NCI-H1694 (cell line): ENCODE measurements at places on chromosomes 6 and 20.

DNA sequence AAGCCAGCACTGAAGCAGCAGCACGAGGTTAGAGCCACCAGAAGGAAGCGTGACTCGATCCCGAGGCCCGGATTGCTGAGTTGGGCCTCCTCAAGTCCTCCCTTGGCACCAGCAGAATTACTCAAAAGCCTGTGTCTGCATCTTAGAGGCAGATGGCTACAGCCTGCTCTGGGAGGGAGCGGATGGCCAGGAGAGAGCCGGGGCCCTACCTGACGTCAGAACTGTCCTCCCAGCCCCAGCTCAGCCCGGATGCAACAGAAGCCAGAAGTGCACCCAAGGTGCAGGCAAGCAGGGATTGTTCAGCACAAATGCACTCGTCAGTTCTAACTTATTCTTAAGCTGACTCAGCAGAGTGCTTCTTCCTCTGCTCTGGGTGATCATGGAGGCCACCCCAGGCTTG, 155.5 kb upstream of the RPS6KA2 start:
- no peak for DNase-seq

- DNase-seq: no peak
Observed at GRCh38 chr6:79684876-79685275, 53.7 kb downstream of the SH3BGRL2 start.

DNA sequence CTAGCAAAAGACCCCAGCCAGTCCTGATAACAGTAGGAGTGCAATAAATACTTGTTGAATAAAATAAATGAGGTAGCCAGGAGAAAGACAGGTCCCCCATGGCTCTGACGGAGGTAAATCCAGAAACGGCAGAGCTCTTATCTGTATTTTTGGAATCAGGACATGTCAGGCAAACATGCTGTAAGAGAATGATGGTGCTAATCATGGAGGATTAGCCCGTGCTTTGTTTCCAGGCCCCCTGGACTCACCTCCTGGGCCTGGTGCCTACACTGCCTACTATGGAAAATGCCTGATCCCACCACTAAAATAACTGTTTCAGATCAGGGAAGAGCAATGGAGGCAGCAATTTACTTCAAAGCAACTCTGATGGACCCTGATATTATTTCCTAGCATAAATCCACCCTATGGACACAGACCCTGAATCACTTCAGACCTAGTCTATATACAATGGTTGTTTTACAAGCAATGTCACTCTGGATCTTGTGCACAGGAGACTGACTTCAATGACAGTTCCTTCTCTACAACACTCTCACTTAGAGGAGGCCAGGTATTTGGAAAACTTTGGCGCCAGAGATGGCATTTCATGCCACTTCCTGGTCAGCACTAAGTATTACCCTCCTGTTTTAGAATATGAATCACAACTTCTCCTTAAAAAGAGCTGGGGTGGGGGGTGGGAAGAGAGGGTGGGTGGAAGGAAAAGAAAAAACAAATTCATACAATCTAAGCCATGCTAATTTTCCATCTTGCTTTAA, 6.4 kb downstream of the MRPL14 start:
- no peak for DNase-seq

GRCh38 chr6:38355519-38355918, 284.2 kb downstream of the BTBD9 start:
- no peak for DNase-seq

DNA sequence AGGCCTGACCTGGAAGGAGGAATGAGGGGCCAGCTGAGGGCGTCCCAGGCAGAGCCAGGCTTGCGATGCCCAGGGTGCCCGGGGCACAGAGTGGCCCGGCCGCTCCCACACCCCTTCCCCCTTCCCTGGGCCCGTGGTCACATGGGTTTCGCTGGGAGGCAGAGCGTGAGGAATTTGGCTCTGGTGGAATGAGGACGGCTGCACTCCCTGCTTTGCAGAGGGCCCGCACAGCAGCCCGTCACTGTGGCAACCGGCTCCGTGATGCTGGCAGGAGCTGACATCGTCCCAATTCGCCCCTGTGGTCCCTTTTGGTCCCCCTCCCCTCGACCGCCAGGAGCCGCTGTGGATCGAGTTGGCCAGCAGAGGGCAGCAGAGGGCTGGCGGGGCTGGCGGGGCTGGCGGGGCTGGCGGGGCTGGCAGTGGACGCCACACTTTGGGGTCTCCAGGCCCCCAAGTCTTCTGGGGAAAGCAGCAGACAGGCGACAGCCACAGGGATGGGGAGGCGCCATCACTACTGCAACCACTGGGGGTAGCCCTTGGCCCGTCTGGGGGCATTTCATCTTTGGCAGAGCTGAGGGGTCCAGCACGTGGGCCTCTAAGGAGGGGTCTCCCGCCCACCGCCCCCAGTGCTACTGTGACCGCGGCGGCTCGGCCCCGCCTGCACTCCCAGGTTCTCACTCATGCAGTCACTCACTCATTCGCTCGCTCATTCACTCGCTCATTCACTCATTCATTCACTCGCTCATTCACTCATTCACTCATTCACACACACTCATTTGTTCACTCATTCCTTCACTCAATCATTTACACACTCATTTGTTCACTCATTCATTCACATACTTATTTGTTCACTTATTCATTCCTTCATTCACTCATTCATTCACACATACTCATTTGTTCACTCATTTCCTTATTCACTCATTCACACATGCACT, 49.7 kb upstream of the BHLHE23 start:
- DNase-seq: no peak

DNA sequence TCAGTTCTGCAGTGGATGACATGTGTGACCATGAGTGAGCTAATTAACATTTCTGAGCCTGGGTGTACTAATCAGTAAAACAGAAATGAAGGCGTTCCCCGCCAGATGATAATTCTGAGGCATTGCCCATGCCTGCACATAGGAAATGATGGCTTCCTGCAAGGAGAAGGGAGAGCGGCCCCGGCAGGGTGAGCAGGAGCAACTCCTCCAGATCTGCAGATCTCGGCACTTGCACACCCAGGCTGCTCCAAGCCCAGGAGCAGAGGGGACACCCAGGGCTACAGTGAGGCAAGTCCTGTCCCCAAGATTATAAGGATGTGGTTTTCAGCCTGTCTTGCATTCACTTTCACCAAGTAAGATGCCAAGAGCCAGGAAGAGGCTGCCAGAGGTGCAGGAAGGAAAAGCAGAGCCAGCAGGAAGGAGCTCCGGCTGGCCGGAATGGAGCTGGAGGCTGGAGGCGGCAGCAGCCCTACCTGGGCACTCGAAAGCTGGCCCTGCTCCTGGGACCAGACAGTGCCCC, 177.5 kb upstream of the CST7 start:
- no peak for DNase-seq

DNA sequence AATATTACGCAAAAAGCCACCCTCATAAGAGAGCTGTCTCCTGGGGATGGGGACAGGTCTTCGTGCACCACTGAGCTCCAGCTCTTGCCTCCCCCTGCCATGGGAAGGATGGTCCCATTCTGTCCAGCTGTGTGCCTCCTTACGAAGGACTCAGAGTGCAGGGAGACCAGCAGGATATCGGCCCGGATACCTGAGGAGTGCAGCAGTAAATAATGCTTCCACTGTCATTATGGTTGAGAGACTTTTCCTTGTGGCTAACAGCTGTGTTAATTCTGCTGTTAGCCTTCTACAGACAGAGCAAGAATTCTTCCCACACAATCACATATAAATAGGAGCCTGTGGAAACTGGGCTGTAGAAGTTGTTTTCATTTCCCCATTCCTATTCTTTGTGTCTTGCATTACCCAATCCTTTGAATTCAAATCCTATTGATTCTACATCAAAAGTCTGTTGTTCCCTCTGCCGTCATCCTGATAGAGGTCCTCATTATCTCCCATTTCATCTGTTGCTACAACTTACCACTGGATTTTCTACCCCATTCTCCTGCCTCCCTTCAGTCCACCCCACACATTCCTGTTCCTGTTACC, 364.6 kb upstream of the SOX4 start:
- no peak for DNase-seq

- DNase-seq: no peak
Observed at GRCh38 chr6:119283979-119284545, 65.5 kb downstream of the MAN1A1 start.

GRCh38 chr6:24972311-24972958, 36.7 kb upstream of the RIPOR2 start:
- no peak for DNase-seq

DNA sequence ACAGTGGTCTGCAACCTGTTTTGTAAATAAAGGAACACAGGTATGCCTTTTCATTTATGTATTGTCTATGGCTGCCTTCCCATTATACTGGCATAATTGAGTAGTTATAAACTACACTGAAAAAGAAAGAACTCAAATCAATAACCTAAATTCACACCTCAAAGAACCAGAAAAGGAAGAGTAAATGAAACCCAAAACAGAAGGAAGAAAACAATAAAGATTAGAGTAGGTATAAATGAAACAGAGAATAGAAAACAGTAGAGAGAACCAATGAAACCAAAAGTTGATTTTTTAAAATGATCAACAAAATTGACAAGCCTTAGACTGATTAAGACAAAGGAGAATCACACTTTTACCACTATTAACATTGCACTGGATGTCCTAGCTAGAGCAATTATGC, 34.7 kb downstream of the FAM184A start:
- DNase-seq: no peak

GRCh38 chr6:74066168-74066871, 370.3 kb downstream of the CD109 start:
- DNase-seq: no peak

- no peak for DNase-seq
Observed at GRCh38 chr6:124078169-124078568, 274.5 kb downstream of the NKAIN2 start.

DNA sequence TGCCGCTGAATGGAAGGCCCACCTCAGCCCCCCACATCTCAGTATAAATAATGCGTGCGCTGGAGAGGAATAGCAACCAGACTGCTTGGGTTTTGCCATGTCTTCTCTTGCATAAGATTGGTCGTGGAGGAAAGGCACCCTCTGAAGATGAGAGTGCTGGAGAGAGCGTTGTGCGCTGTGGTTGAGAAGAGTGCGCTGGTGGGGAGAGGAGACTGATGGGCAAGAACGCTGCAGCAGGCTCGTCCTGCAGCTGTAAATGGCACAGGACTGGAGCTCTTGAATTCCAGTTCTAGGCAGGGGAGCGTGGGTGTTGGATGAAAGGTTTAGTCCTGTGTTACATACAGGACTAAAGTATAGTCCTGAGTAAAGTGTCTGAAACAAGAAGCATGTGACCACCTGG, 51.5 kb downstream of the RPRD1B start:
- DNase-seq: no peak

DNA sequence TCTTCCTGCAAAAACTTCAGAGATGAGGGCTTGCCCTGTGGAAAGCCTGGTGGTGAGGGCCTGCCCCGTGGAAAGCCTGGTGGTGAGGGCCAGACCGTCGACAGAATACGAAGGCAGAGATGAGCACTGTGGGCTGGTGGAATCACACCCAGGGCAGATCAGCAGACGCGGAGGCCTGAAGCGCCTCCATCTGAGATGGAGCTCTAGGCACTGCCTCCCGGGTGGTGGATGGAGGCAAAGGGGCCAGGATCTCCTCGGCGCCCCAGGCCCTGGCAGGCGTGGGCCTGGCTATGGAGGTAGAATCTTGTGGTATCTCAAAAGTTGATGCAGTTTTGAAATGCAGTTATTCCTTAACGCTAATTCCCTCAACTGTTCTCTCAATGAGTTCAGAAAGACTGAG, 104.8 kb downstream of the PSMB1 start:
- no peak for DNase-seq

DNA sequence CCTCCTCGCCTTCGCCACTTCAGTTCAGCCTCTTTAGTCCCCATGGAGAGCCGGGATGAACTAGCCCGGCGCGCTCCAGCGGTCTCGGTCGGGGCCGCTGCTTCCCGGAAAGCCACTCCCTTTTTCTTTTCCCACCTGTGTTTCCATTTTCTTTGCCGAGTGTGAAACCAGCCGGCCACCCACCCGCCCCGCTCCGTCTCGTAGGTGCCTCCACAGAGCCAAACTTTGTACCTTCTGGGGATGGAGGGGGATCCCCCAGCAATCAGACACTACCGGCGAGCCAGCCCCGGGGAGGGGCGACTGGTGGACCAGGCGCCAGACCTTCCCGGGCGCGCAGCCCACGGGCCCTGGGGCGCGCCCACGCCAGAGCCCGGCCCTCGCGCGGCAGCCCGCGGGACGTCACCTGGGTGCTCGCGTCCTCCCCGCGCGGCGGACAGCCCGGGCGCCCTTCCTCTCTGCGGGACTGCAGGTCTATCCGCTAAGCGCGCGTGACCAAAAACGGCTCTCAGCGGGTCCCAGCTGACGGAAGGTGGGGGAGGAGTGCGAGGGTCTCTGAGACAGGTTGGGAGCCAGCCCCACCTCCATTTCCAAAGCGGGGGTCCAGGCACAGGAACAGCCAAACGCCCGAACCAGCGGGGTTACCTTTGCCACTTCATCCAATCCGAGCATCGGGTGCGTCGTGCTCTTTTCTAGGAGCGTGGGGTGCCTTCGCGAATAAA, at the start of gene MCHR2:
Gene MCHR2 (minus strand): TSS at position 691 of the 719 bp plus-strand sequence. CDS start 38,076 bp downstream, outside the sequence.
- DNase-seq: no peak

- peak; percentile 23 for DNase-seq
Observed at GRCh38 chr20:9068841-9069663, at the start of gene PLCB4. TSS of gene PLCB4 (plus strand) at chr20:9069087. CDS start at chr20:9307815, 238,728 bp downstream.

GRCh38 chr6:129936329-129937165, 75.4 kb upstream of the TMEM244 start:
- DNase-seq: no peak

DNA sequence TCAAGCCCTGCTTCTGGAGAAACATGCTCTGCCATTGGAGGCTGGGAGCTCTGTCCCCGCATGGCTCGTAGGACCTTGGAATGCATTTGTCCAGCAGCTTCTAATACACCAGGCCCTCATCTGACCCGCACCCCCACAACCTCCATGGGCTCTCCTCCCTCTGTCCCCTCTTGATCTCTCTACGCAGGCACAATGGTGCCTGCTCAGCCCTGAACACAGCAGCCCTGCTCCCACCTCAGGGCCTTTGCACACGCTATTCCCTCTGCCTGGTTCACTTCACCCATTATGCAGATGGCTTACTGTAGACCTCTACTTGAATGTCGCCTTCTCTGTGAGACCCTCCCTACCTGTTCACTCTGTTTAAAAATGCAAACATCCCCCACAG, 27.0 kb upstream of the PTGIS start:
- no peak for DNase-seq

- no peak for DNase-seq
Observed at GRCh38 chr20:51720384-51720783, 47.8 kb downstream of the ATP9A start.

GRCh38 chr6:25774120-25774715, 19.7 kb downstream of the SLC17A4 start:
- no peak for DNase-seq

DNA sequence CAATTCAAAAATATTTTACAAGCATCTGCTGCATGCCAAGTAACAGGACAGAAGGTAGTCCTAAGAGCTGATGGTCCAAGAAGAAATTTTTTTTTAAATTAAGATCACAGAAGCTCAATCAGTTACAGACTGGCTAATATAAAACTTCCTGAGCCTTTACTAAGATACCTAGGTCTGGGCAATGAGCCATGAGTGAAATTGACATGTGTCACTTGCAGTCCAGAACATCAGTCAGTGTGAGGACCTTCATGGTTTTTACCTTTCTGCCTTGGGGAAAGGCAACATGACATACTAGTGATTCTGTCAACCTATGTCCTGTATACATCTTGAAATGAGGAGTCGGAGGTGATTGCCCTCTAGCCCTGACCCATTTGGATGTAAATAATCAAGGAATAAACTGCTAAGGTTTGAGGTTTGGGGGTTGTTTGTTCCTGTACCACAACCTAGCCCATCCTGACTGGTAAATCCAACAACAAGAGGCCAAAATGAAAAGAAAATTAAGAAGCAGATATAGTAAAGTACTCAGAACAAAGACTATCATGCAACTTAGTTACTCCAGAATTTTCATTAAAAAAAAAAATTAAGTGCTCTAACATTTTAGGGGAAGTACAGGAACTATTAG, 70.0 kb downstream of the CNKSR3 start:
- no peak for DNase-seq
